Endothelial cell (in vitro differentiated cells): ENCODE measurements at places on chromosomes 16 and 17.
A peak's percentile ranks its signal among the peaks of the same experiment; 100 is the strongest.

GRCh38 chr17:50059759-50060273 lies 3.9 kb downstream of the ITGA3 start:
- DNase-seq: no peak

GRCh38 chr17:44780161-44780560 lies 21.4 kb downstream of the ADAM11 start:
- DNase-seq: no peak

DNA sequence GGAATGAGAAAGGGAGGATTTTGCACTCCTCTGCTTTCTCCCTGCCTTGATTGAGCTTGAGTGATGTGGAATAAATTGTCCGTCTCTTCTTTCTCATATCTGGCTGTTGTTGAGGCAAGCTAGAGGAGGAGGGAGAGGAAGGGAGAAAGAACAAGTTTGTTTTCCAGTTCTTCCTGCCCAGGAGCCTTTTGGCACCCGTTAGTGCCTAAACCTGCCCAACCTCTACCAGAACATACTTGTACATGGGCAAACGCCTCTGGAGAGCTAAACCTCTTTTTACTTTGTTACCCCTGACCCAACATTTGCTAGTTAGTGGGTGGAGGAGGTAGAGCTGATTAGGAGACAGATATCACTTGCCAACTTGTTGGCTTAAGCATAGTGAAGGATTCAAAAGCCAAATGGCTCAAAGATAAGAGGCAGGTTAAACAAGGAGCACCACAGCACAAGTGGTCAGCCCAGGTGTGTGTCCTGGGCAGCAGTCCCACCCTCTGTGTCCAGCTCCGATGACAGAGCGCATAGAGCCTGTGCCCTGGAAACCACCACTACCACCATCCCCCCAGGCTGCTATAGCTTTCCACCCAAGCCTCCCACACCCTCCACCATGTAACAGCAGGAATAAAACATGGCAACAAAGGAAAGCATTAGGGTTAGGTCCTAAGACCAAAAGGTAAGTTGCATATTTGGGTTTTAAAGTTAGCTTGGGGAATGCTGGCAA lies 6.5 kb downstream of the ODF4 start:
- no peak for DNase-seq

DNA sequence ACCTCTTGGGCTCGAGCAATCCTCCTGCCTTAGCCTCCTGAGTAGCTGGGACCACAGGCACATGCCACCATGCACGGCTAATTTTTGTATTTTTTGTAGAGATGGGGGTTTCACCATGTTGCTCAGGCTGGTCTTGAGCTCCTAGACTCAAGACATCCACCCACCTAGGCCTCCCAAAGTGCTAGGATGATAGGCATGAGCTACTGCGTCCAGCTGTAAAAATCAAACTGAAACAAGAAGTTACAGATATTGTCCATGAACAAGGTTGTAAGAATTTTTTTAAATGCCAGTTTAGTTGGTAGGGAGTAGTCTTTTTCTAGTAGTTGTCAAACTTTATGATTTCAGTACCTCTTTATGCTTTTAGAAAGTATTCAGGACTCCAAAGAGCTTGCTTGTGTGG lies 424.4 kb upstream of the PMFBP1 start:
- no peak for DNase-seq

GRCh38 chr17:74853669-74854068 lies 6.0 kb downstream of the GRIN2C start:
- no peak for DNase-seq

GRCh38 chr16:85571813-85572619 lies 41.1 kb upstream of the GSE1 start:
- no peak for DNase-seq

DNA sequence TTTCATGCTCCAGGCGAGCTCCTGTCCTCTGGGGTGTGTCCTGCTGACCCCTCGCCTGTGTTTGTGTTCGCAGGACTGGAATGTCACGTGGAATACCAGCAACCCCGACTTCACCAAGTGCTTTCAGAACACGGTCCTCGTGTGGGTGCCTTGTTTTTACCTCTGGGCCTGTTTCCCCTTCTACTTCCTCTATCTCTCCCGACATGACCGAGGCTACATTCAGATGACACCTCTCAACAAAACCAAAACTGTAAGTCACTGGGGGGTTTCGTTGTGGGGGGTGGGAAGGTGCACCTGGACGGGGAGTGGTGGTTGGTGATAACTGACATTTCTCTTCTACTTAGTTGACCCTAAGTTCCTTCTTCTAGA lies 58.3 kb downstream of the ABCC1 start:
- no peak for DNase-seq

- no peak for DNase-seq
Observed at GRCh38 chr16:20637247-20637646, 60.2 kb downstream of the ACSM1 start.

DNA sequence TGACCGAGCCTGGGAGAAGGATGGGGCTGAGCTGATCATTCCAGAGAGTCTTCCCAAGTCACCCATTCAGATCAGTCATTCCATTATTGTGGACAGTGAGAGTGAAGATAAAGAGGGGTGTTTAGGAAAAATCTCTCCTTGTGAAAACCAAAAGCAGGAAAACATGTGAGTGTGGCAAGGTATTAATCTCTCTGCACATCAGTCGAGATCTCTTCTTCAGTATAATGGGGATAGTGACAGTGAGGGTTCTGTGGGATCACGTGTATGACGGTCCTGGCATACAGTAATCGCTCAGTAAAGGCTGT lies 35.4 kb downstream of the CHD9 start:
- no peak for DNase-seq

DNA sequence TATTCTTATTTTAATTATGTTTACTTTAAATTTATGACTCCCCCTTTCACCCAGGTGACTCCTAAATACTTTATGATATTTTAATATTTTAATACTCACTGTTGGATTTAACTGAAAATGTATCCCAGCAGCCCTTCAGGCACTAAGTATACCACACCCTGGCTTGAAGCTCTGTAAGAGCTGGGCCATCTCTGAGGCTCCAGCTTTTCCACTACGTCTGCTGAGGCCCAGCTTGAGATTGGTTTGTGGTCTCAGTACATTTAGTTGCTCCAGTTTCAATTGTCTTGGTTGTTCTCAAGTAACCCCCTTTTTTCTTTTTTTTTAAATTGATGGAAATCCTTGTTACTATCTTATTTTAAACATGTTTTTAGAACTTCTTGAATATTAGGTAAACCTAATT lies 27.0 kb upstream of the CAPNS2 start:
- DNase-seq: no peak

DNA sequence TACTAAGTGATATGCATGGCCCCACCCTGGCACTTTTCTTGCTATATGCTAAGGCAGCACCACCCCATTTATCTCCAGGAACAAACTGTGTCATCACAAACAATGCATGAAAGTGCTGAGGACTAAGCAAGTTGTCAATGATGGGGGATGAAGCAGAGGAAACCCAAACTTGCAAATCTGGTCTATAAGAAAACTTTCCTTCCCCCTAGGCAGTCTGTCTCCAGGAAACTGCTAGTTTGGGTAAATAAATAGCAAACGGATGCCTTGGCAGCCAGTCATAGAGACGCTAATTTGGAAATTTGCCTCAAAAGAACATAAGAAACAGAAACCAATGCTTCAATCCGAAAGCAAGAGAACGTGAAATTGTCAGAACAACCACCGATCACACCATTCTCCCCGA lies 5.6 kb upstream of the HSBP1 start:
- DNase-seq: no peak

DNA sequence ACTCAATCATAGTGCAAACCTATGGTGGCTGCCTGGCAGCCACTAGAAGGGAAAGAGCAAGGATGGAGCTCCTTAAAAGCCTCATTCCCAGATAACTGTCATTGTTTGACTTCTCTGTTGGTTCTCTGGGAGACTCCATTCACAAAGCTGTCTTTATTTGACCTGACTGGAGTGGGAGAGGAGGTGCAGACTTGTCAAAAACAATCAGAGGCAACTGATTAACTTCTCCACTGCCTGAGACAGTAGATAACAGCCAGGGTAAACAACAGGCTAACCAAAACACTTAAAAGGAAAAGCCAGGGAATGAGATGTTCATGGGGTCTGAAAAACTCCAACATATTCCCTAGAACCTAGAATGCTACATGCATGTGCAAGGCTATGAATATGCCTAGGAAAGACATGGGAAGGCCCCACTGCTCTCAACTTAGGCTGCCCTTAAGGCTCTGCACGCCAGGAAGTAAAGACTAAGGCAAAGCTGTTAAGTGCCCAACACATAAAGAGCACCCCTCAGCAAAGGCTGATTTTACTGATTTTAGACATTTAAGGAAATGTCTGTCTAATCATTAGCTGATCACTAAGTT lies 82.0 kb downstream of the TTC19 start:
- no peak for DNase-seq

DNA sequence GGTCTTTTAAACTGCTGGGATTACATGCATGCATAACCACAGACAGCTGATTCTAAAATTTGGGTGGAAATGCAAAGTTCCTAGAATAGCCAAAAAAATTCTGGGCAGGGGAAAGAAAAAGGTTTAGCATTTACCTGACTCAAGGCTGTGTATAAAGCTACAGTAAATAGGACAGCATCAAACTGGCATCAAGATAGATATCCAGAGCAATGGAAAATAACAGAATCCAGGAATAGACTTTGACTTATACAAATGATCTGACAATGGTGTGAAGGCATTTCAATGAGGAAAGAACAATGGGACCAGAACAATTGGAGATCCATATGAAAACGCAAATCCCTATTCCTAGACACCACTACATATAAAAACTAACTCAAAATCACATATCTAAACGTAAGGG lies 12.9 kb downstream of the ANKFY1 start:
- no peak for DNase-seq

DNA sequence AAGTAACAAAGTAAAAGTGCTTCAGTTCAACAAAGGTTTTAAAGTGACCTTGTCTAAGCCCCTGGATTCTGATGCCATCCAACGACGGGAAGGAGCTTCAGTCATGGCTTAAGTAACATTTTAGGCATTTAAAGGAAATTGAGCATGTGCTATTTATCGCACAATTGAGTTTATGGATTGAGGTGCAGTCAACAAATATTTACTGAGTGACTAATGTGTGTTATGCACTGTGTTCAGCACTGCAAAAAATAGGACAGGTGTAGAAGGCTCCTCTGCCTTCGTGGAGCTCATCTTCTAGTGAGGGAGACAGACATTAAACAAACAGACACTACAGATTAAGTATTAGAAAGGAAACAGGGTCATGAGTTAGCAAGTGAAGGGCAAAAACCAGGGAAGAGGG lies 12.5 kb downstream of the TMIGD1 start:
- DNase-seq: no peak

- no peak for DNase-seq
Observed at GRCh38 chr17:61836266-61837174, 26.8 kb downstream of the BRIP1 start.

DNA sequence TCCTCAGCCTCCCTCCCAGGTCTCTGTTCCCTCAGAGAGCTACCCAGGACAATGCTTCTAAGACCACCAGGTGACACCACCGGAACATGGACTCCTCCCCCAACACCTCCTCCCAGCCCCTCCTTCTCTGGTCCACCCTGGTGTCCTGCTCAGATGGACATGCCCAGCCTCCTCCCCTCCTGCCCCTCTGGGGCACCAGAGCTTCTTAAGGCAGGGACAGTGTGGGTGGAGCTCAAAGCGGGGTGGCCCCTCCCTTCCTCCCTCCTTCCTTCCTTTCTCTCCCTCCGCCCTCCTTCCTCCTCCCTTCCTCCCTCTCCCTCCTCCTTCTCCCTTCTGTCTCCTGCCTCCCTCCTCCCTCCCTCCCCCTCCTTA lies 22.7 kb downstream of the TRPV3 start:
- no peak for DNase-seq

DNA sequence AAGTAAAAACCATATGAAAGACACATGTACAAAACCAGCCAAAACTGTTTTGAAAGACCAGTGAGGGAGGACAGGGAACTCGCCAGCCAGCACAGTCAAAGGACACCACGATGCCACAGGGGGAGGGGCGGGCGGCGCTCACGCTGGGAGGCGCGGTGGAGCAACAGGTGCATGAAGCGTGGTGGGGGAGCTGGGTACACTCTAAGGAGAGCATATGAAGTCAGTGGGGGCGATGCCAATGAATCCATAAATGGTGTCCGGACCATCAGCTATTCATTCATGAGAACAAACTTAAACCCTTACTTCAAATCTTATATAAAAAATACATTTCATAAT lies 101.0 kb upstream of the DNAH17 start:
- no peak for DNase-seq

- no peak for DNase-seq
Observed at GRCh38 chr16:29943846-29944799, 17.8 kb upstream of the TMEM219 start.

GRCh38 chr17:42677921-42678781 lies 1.4 kb upstream of the PLEKHH3 start:
- peak; percentile 79 for DNase-seq

DNA sequence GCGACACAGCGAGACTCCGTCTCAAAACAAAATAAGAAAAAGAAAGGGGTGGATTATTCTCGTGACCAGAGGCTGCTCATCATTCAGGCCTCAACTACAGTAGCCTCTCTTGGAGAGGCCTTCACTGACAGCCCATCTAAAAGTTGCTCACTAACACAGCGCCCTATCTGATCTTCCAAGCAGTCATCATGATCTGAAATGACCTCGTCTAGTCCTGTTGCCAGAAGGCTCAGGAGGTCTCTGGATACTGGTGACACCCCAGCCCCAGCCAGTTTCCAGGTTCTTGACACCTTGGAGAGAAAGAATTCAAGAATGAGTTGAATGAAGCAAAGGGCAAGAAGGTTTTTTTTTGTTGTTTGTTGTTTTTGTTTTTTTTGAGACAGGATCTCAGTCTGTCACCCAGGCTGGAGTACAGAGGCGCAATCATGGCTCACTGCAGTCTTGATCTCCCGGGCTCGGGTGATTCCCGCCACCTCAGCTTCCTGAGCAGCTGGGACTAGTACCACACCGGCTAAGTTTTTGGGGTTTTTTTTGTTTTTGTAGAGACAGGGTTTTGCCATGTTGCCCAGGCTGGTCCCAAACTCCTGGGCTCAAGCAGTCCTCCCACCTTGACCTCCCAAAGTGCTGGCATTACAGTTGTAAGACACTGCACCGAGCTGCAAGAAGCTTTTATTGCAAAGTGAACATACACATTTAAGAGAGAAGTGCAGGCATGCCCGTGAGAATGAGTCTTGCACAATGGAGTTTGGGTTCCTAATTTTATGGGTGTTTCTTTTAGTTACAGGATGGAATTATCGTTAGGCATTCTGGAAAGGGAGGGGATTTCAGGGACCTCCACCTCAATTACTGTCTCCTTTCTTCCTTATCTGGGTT lies 2.7 kb upstream of the ZC3H7A start:
- no peak for DNase-seq
